ENCODE measurements at places on chromosomes 13 and 19.

DNA sequence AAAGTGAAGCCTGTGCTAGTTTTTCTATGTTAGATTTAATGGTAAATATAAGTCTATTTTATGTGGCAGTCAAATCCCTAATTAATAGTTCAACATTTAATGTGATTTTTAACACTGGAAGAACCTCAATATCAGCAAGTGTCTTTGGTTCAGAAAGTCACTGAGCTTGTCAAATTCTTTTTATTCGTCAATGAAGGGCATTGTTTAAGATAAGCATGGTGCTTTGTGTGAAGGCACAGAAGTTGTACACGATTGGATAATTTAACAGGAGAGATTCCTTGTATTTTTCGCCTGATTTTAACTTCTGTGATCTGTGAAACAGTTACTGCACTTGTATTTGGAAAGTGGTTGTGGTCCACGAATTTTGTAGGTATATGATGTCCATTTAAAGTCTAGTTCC is 30.2 kb upstream of the RB1 start:
- no peak for DNase-seq

DNA sequence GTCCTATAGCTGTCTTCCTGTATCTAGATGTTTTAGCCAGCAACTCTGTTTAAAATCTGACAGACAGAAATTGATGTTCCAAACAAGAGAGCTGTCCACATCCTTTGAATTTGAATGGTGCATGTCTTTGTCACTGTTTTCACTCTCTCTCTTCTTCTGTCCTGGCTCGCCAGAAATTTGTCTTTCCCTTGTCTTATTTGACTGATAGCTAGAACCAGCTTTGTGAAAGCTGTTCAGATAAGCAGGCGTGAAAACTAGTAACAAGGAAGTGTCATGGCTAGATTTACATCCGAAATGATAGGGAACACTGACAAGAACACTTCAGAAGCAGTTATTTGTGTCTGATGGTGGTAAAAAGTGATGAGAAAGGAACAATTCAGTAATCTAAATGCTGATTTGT is 354.9 kb upstream of the SLITRK1 start:
- DNase-seq: no peak

- no peak for DNase-seq
Measured at GRCh38 chr13:57624565-57625435, 6.7 kb upstream of the PCDH17 start.

DNA sequence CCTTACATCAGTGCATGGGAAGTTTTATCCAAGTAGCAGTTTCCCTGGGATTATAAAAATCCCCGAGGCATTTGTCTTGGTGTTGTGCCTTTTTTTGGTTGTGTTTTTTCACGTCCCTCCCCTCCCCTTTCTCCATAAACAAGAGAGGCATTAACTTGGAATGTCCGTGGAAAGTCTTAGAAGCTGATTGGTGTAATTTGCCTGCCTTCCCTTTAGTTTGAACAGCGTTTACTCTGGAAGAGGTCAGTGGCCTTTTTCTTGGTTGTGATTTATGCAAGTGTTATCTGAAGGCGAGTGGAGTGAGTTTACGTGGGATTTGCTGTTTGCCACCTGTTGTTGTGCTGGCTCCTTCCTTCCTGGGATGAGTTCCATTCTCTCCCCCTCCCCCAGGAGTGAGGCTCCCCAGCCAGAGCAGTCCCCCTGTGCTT is 7.2 kb downstream of the ACTN4 start:
- no peak for DNase-seq

DNA sequence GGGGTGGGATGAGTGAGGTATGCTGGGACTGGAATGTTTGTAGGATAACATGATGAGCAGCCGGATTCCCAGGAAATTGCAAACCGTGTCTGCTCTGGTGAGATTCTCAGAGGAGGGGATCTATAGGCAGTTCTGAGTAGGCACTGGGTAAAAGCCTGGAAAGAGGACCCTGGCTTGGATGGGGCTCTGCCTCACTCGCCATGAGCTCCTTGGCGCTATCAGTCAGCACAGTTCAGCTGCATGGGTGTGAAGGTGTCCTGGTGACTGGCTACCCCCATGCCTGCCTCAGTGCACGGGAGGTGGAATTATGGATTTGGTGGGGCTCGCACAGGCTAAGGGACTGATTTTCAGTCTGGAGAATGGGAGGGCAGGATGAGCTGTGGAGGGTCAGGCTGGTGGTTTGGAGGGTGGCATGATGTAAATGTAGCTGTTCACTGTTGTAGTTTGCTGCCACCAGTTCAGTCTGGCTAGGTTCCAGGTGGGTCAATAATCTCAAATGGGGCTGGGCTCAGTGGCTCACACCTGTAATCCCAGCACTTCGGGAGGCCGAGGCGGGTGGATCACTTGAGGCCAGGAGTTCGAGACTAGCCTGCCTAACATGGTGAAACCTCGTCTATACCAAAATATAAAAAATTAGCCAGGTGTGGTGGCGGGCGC is 9.2 kb upstream of the ZNF627 start:
- DNase-seq: no peak

DNA sequence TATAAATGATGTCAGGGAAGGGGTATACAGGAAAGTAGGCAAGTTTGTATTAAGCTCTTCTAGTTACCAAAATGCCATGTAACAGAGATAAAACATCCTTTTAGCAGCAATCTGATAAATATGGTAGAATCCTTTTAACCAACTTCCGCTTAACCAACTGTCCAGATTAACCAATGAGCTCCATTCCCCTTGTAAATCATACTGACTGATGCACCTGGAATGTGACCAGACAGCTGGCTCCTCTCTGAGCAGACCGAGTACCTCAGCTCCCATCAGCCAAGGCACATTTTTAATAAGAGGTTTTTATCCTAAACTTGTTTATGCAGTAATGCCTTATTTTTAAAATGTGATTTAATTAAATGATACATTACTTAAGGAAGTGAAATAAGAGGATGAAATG is 66.4 kb downstream of the KLF12 start:
- no peak for DNase-seq

GRCh38 chr13:110831437-110832204 is 83.2 kb downstream of the ANKRD10 start:
- no peak for DNase-seq

GRCh38 chr13:66137384-66137783 is 1092.8 kb downstream of the PCDH9 start:
- no peak for DNase-seq

- DNase-seq: no peak
Measured at GRCh38 chr19:5240011-5240410, 100.6 kb downstream of the PTPRS start.

DNA sequence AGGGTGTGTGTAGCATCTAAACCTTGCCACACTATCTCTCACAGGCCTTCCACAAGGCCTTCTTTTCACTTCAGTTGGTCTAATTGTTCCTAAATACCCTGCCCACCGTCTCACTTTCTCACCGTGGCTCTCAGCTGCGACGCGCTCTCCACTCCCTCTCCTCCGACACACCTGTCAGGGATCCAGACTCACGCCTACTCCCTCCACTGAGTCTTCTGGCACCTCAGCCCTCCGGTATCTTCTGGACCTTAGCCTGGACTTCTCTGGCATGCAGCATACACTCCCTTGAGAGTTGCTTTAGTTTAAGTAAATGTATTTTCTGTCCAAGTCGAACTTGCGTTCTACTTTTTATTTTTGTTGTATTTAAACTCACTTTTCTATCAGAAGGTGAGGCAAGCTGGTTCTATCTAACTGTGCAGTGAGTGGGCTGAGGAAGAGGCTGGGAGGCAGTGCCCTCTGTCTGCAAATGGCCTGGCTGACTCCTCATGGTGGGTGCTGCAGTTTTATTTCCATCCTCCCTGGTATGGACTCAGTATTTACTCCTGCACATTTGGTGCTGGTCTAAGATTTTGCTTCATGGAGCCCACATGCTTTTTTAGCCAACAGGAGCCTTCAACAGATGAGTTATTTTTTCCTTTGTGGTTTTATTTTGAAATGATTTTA is 28.5 kb upstream of the ARGLU1 start:
- DNase-seq: no peak

- DNase-seq: no peak
Measured at GRCh38 chr19:29260477-29261317, 47.7 kb upstream of the UQCRFS1 start.

GRCh38 chr13:78437781-78438180 is 165.6 kb downstream of the POU4F1 start:
- no peak for DNase-seq

GRCh38 chr19:38228491-38229439 is 4.7 kb upstream of the DPF1 start:
- no peak for DNase-seq

- no peak for DNase-seq
Measured at GRCh38 chr13:73254827-73255226, 196.0 kb downstream of the KLF5 start.

DNA sequence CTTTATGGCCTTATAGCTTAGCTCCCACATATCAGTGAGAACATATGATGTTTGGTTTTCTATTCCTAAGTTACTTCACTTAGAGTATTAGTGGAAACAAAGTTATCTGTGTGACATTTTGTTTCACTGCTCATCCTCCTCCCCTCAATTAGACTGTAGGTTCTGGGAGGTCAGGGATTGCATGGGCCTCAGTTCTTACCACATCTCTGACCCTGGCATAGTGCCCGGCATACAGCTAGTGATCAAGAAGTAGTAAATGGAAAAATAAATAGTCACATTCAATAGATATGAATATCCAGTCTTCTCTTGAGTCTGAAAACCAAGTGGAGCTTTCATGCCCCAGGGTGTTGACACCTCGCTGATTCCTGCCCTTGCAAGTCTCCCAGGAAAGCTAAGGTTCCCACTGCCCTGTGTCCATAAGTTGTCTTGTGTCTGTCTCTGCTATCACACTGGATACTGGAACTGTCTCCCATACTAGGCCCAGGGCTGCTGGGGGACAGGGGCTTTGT is 249.5 kb upstream of the TSHZ3 start:
- no peak for DNase-seq

DNA sequence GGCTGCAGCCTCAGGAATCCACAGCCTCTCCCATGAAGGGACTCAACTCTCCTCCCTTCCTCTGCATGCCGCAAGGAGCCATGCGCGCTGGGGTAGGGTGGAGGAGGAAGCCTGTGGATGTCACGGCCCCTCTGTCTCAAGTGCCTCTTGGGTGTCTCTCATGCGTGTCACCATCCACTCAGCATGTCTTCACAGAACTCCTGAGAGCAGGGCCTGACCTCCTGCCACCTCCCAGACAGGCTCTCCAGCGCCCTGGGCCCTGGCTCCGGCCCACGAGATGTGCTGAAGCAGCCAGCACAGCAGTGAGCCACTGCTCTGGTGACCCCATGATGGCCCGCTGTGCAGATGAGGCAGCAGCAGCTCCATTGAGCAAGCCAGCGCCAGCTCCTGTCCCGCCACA is 25.9 kb upstream of the SPACA7 start:
- no peak for DNase-seq

DNA sequence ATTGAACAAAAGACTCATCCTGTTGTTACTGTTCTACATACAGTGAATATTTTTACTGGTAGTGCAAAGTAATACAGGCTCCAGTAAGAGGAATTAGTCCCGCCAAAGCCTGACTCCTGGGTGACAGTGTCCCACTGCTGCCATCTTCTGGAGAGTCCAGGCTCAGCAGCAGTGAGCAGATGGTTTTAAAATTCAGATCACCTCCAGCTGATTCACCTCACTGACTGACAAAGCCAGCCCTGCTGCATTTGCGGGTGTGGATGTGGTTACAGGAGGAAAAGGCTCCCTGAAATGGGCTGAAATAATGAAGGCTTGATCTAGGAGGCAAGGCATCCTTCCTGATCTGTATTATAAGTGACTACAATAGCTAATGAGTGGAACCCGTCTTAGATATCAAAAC is 18.3 kb downstream of the PABPC3 start:
- DNase-seq: peak; percentile 9

GRCh38 chr13:73218181-73218580 is 159.4 kb downstream of the KLF5 start:
- DNase-seq: no peak

DNA sequence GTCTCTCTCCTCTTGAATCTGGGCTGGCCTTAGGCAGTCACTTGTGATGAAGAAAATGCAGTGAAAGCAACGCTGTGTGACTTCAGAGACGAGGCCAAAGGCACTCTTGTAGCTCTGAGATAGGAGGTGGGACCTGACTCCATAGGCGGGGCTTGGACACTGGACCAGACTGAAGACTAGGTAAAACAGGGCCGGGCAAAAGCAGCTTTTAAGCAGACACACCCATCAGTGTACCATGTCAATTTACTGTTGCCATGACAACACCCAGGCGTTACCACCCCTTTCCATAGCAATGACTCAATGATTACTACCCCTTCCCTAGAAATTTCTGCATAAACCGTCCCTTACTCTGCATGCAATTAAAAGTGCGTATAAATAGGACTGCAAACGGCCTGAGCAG is 6.6 kb upstream of the EID2 start:
- no peak for DNase-seq

- DNase-seq: no peak
Measured at GRCh38 chr13:95195146-95195545, 106.1 kb downstream of the ABCC4 start.

DNA sequence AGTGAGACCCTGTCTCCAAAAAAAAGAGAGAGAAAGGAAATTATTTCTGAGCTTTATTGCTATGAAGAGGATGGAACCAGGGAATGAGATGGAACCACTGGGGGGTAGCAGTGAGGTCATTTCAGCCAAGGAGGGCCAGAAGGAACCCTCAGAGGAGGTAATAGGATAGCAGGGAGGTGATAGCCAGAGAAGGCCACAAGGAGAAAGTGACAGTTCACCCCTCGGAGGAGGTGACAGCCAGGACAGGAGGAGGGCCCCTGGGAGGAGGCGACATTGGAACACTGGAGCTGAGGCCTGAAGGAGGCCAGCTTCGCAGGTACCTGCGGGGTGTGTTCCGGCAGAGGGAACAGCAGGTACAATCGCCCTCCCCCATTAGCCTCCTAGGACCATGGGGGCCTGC is 675 bp upstream of the PGPEP1 start:
- DNase-seq: no peak

- DNase-seq: no peak
Measured at GRCh38 chr13:43478211-43478610, 308.6 kb downstream of the ENOX1 start.

- DNase-seq: no peak
Measured at GRCh38 chr19:58357481-58358145, 4.3 kb upstream of the A1BG start.

DNA sequence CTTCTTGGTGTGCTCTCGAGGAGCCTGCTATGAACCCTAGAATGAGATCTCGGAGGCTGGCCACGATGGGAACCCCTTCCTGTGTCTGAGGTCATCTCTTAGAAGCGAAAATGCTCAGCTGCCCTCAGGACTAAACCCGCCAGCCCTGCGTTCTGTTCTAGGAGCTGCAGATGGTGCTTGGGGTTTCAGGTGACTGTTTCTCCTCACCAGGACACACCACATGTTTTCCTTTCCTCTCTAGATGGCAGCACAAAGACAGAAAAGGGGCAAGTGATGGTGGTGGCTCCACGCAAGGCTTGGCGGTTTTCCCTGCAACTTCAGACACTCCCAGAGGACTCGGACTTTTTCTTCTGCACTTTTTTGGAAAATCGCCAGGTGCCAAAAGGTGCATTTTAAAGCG is 60.1 kb downstream of the RNASEH2B start:
- DNase-seq: no peak

GRCh38 chr13:34608331-34608730 is 333.7 kb upstream of the NBEA start:
- no peak for DNase-seq

Measured in effector memory CD4-positive, alpha-beta T cell (primary cell).